ENCODE measurements at places on chromosomes 13 and 19.

- no peak for DNase-seq
Observed at GRCh38 chr13:27921421-27921960, 1.7 kb downstream of the PDX1 start.

DNA sequence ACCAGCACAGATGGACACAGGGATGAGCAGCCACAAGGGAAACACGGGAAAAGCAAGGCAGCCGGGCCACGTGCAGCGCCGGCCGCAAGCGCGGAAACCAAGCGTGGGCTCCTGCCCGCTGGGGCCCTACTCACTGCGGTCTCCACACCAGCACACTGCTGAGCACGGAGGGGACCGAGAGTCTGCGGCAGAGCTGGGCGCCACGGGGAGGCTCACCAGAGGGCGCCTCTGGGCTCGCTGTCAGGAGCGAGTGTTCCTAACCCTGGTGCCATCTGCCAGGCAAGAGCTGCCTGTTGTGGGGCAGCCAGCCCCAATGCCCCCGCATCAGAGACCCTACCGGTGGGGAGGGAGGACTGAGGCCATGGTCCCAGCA lies 26.5 kb downstream of the MPND start:
- no peak for DNase-seq

GRCh38 chr19:7895565-7895964 lies 7.3 kb downstream of the LRRC8E start:
- DNase-seq, result no peak

- no peak for DNase-seq
Observed at GRCh38 chr19:19487950-19488874, 27.1 kb downstream of the TSSK6 start.

GRCh38 chr13:105918842-105919741 lies 616.4 kb downstream of the EFNB2 start:
- peak; percentile 83 for DNase-seq
